NCI-H524 treated with DMSO at 0.1 percent for 48 hours (cell line): ENCODE measurements at places on chromosomes 4 and X.

- DNase-seq: no peak
These were observed 181.6 kb downstream of the PCDH7 start for GRCh38 chr4:30901461-30902451.

GRCh38 chr4:146073517-146073916, 102.0 kb upstream of the LSM6 start:
- DNase-seq: no peak

- DNase-seq: no peak
These were observed 13.0 kb upstream of the NDUFC1 start for GRCh38 chr4:139315221-139315675.

- no peak for DNase-seq
These were observed 4.7 kb upstream of the NKX6-1 start for GRCh38 chr4:84503495-84504437.

GRCh38 chr4:35918491-35918977, 325.8 kb downstream of the ARAP2 start:
- no peak for DNase-seq

DNA sequence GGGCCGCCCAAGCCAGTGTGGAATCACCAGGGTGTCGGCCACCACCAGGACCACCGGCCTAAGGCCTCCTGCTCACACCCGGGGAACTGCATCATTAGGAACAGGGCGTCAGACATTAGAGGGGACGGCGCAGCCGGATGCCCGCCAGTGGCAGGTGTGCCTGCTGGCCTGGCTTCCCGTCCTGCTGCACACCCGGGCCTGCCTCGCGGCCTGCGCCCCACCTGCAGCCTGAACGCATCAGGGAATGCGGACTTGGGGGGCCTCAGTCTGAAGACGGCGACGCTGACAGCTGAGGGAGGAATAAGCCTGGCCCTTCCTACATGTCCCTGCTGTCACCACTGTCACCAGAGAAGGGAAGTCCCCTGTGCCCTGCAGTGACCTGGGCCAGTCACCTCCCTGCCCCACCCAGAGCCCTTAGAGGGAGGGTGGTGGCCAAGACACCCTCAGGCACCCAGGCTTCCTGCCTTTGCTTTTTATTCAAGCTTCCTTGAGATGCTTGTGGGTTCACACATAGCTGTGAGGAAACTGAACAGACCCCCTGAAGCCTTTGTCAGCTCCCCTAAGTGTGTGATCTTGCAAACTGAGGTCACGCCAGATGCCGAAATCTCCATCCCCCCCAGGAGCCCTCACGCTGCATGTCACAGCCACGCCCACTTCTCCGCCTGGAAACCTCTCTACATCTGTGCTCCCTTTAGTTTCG, 3.2 kb downstream of the DGKQ start:
- DNase-seq: no peak

DNA sequence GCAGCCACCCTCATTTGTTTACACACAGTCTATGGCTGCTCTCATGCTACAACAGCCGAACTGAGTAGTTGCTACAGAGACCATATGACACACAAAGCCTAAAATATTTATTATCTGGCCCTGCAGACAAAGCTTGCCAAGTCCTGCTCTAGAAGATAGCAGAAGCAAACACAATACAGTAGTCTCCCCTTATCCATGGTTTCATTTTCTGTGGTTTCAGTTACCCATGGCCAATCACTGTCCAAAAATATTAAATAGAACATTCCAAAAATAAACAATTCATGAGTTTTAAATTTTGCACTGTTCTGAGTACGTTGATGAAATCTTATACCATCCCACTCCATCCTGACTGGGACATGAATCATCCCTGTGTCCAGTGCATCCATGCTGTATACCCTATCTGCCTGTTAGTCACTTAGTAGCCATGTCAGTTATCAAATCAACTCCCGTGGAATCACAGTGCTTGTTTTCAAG, 40.2 kb upstream of the ZNF81 start:
- no peak for DNase-seq

GRCh38 chr4:183556947-183557346, 52.1 kb downstream of the ING2 start:
- no peak for DNase-seq

DNA sequence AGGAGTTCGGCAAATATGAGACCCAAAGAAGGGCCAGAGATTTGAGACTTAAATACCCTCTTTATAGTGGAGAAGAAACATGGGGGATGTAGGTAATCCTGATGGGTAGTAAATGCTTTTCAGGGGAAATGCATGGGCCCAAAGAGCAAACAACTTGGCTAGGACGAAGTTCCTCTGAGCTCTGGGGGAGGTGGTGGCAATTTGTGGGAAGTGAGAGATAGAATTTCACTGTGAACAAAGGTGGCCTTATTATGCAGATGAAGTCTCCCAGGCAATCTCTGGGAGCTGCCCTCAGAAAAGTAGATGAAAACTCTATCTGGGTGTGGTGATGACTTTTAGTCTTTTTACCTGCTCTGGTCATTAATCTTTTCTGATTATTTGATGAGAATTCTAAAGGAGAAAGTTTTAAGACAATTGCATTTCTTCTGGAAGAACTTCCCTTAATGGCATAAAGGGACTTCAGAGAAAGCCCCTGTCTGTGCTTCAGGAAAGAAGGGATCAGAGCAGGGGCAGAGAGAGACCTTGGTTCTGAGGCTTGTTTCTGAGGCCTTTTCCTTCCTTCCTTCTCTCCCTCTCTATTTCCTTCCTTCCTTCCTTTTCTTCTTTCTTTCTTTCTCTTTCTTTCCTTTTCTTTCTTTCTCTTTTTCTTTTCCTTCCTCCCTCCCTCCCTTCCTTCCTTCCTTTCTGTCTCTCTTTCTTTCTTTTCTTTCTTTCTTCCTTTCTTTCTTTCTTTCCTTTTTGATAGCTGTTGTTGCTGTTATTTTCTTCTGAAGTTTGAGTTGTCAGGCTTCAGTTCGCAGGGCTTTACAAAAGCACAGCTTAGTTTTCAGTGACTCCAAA, 37.5 kb upstream of the MAOA start:
- no peak for DNase-seq

- DNase-seq: no peak
These were observed 16.6 kb downstream of the COQ2 start for GRCh38 chr4:83267830-83268475.

GRCh38 chrX:118286066-118286762, 59.7 kb upstream of the WDR44 start:
- DNase-seq: no peak

- DNase-seq: peak; percentile 17
These were observed 38.2 kb downstream of the C4orf50 start for GRCh38 chr4:5979981-5980380.

DNA sequence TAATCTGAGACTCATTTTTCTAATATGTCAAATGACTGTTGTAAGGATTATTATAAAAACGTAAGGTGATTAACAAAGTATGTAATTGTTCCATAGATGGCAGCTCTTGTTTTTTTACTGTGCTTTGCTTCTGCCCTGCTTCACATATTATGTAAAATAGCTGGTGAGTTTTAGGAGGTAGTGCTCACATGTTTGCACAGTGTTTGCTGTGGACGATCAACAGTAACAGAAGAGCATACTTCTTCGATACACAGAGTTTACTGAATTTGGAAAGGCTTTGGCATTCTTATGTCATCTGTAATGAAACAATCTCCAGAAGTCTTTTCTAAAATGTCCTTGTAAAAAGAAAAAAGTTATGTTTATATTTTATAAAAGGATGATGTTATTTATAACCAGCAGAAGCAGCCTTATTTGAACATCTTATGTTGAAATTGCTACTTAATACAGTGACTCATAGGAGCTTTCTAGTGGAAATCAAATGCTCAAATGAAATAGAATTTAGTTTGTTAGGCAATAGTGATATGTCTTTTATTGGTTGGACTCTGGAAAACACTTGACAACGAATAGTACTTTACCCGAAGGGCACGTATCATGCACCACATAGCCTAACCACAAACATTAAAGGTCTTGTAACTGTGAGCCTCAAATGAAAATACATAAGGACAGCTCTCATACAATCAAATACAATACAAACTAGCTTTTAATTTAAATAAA, 1.9 kb upstream of the MTTP start:
- DNase-seq: no peak

DNA sequence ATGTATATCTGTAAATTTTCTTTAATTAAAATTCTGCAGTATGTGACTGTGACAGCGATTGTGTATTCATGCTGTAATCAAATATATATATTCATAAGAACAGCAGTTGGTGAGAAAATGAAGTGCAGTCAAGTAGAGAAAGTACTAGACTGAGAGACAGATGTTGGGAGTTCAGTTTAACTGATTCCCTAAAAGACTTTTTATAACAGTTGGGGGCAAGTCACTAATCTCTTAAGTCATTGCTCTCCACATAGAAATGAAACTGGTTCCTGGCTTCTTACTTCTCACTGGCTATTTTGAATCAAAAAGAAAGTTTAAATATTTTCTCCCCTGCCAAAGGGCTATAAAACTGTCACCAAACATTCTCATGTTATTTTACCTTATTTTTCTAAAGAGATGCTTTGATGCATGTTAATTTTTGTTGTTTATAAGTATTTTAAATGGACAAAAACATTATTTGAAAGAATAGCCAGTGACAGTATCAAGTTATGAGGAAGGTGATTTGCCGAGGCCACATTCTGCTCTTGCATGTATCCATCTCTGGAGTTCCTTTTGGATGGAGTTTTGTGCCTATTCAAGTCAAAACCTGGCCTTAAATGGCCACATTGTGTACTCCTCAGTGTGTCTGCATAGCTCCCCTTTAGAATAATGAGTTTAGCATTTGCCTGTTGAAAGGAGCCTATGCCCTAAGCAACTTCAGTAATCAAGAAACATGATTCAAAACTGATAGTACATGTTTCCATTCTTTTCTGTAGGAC, 30.8 kb downstream of the EXOC1 start:
- peak; percentile 91 for DNase-seq

GRCh38 chrX:109533631-109534030, 3.0 kb upstream of the NXT2 start:
- no peak for DNase-seq

GRCh38 chrX:46178763-46179162, 366.5 kb downstream of the ZNF674 start:
- no peak for DNase-seq

DNA sequence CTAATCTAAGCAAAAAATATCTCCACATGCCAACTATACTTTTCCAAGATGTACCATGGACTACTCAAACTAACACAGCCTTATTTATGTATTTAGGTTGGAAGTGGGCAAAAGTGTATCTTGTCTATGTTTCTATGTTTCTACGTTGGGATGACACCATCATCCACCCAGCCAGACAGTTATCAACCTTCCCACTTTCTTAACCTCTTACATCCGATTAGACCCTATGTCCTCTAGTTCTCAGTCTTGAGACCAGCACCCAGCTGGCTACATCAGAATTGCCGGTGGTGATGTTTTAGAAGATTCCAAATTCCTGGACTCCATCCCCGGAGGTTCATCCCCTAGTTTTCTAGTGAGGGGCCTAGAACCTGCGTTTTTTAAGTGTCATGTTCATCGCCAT, 1.0 kb upstream of the AASDH start:
- no peak for DNase-seq

- no peak for DNase-seq
These were observed 33.1 kb downstream of the MSL3 start for GRCh38 chrX:11791090-11791489.

DNA sequence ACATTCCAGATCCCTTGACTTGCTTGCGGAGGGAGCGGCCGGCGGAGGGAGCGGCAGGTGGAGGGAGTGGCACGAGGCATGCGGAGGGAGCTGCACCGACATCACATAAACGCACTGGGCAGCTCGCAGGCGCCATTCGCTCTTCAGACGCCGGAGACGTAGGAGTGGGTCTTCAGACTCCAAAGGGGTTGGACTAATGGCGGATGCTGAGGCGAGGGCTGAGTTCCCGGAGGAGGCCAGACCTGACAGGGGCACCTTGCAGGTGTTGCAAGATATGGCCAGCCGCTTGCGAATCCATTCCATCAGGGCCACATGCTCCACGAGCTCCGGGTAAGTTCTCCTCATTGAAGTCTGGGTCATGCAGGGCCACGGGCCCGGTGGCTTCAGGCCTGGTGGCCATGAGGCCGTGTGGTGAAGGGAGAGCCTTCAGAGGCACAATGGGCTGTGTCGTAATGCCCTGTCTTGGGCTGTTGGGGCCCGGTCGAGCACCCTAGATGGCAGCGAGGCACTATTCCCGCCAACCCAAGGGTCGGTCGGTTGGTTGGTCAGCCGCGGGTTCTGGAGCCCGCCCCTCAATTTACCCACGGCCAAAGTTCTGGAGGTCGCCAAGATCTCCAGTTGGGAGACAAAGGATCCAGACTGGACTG, at the start of gene TKTL1:
Gene TKTL1 (plus strand): TSS at position 132 of the 647 bp plus-strand sequence. CDS start 65 bp downstream, at position 197.
- DNase-seq: no peak

DNA sequence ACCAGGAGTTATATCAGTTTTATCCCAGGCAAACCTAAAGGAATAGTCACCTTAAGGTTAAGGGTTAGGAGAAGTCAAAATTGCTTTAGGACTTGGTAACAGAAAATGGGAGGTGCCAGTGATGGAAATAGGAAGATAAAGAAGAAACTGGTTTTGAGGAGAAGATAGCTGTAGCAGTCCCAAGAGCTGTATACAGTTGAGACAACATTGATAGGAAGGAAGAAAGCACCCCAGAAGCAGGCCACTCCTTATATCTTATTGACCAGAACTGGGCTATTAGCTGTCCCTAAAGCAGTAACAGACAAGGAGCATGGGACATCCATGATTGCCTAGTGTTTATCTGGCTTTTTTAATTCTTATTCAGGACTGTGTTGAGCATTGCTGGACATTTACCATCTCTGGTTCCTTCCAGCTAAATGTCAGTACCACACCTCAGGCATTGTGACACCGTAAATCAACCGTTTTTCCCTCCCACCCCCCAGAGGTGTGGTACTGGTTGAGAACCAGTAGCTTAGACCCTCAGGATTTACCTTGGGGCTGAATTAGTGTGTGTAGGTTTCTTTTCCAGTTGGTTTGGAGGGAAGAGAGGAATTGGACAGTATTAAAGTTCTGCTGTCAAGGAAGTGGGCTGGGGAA, 2.0 kb upstream of the PGRMC2 start:
- DNase-seq: no peak

- DNase-seq: no peak
These were observed 54.4 kb downstream of the PALLD start for GRCh38 chr4:168551211-168551610.

- DNase-seq: no peak
These were observed 70.1 kb downstream of the MID1IP1 start for GRCh38 chrX:38871129-38872029.

DNA sequence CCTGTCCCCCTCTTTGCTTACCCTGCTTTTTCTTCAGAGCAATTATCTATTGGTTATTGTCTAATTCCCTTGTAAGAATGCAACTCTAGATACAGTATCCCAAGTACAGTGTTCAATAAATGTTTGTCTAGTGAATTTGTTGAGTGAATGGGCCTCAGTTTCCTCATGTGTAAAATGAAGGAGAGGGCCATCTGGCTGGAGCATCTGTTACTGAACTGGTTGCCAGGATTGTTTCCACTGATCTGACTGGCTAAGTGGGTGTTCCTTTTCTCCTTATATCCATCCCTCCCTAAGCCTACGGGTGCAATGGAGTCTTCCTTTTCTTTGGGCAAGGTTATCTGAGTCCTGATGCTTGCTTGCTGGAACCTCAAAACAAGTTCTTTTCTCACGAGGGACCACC, 185.2 kb upstream of the RPS6KA3 start:
- no peak for DNase-seq

GRCh38 chr4:165986956-165987698, 114.1 kb downstream of the TLL1 start:
- DNase-seq: no peak

GRCh38 chr4:140335076-140335475, 38.4 kb upstream of the SCOC start:
- no peak for DNase-seq
